Hair follicular keratinocyte (primary cell): ENCODE measurements at places on chromosomes 7 and 10. TPM values are rescaled to one million over a fixed set of nuclear protein-coding genes. Genes with fewer than 3 reads are reported as not detected.

AKR1C8 gene
- total RNA-seq, result not detected in 2 replicates

CARD11 gene
- total RNA-seq, result 0.95 and 2.1 TPM in 2 replicates

OR6V1 gene
- total RNA-seq, result not detected in 2 replicates

AKR1B1 gene
- 47.8 and 69.2 TPM in 2 replicates for total RNA-seq

CLDN3 gene
- not detected in 2 replicates for total RNA-seq

ADCYAP1R1 gene
- total RNA-seq, result not detected in 2 replicates

RPEL1 gene
- 0.04 TPM in 1 of 2 replicates, not detected in the other for total RNA-seq

KNDC1 gene
- not detected in 2 replicates for total RNA-seq

GIMAP7 gene
- total RNA-seq, result not detected in 2 replicates

TMEM176B gene
- not detected in 2 replicates for total RNA-seq
